ENCODE measurements at places on chromosomes 1 and 21. TPM values are rescaled to one million over a fixed set of nuclear protein-coding genes. Genes with fewer than 3 reads are reported as not detected.

Gene RHD
- not detected for total RNA-seq

Gene GMEB1
- total RNA-seq: 6.9 TPM

Gene LMX1A
- not detected for total RNA-seq

Gene RASSF5
- total RNA-seq: 7.0 TPM

Gene C1orf53
- total RNA-seq: 5.7 TPM

Gene RXFP4
- total RNA-seq: not detected

Gene L1TD1
- total RNA-seq: not detected

Gene PLD5
- total RNA-seq: not detected

Gene LCE2C
- not detected for total RNA-seq

Gene TP73
- not detected for total RNA-seq

DNA sequence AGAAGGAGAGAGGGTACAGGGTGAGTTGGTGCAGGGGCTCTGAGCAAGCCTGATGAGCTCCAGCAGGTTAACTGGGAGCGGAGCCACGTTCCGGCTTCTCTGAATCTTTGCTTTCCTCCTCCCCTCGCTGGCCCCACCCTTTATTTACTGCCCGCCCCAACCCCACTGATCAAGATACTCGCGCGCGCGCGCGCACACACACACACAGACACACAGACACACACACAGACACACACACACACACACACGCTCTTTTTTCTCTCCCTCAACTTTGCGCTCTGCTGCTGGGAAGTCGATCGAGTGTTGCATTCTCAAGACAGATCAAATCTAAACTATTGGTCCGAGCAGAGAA lies at the start of gene GRIK1:
Gene GRIK1 (minus strand): TSS at position 73 of the 352 bp plus-strand sequence.
- no peak for DNase-seq

GRCh38 chr1:110060034-110060661 lies 10.3 kb downstream of the ALX3 start:
- DNase-seq: peak; percentile 53

DNA sequence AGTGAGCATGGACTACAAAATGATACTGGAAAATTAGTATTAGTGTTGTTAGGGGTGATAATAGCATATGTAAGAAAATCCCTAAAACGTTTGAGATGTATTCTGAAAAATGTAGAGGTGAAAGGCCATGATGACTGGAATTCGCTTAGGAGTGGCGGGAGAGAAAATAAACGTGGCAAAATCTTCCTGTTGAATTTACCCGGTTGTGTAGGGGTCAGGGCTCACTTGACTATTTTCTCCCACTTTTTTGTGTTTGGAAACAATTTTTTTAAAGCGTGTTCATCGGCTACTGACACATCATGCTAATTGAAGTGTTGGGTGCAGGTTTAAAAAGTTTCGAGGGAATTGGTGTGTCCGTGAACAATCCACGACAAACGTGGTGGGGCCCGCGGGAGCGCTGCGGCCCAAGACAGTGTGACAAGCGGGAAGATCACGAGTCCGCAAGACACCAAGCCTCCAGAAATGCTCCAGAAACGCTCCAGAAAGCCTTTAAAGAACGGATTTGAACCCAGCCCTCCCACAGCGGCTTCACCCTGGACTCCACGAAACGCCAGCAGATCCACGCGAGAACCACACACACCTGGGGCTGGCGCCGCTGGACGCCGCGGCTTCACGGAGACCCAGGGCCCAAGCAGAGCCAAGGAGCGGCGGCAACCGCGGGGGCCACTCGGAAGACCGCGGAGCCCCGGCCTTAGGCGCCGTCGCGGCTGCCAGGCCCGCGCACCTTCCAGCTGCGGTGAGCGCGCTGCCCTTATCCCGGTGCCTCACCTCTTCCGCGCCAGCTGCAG lies 573 bp downstream of the PSMG1 start:
- DNase-seq: no peak

DNA sequence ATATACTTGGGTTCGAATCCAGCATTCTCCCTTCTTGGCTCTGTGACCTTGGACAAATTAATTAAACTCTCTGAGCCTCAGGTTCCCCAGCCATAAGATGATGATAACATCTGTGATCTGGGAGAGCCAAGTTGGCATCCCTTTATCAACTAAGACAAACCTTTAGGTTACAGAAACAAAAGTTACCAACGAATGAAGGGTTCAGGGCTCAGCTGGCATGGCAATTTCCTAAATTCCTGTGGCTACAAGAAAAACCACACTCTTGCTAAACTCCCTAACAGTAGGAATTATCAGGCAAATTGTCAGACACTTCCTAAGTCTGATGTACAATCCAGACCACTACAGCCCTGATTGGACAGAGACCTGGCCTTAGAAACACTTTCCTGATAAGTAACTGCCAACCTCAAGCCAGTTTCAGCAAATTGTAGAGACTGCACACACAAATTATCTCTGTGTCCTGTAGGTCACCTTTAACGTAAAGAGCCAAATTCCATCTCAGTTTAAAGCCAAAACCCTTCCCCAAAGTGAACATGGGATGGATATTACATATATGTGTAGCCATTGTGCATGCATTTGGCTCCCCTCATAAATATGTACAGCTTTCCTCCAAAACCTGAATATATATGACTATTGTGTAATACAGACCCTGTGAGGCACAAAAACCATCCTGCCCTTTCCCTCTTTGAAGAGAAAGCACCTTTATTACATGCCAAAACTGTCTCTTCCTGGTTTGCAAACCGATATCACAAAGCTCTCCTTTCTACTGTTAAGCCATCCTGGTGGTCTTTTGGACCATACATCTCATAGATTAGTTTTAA lies 39.5 kb upstream of the EDARADD start:
- DNase-seq: no peak

DNA sequence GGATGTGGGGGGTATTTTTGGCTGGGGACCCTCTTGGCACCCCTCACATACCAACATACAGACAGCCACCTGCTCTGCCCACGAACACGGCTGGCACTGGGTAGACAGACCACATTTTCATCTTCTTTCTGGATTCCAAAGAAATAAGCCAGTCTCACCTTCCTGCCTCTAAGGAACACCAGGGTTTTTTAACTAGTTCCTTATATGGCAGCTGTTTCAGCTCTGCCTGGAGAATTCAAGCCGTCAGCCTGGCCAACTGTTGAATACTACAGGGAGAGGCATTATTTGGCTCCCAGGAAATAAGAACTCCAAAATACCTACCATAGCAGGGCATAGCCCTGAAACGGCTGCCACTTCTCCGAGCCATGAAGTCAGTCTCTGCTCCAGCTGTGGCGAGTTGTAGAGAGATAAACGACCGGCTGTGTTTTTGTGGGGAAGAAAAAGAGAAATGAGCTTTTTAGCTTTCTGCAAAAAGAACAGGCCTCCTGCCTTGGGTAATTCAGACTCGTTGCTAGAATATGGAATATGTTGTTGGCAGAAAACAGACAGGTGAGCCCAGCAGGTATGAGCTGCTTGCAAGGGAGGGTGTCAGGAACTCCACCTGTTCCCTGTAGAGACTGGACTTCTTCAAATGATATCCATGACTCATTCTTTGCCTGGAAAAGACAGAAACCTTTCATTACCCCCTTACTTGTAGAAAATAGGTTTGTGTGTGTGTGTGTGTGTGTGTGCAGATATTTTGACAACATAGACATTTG lies 51.8 kb downstream of the MT1HL1 start:
- DNase-seq: no peak

- no peak for DNase-seq
These were observed 292.9 kb downstream of the PLPP3 start for GRCh38 chr1:56286506-56286905.

GRCh38 chr1:25664357-25665199 lies 48.0 kb downstream of the MAN1C1 start:
- no peak for DNase-seq

DNA sequence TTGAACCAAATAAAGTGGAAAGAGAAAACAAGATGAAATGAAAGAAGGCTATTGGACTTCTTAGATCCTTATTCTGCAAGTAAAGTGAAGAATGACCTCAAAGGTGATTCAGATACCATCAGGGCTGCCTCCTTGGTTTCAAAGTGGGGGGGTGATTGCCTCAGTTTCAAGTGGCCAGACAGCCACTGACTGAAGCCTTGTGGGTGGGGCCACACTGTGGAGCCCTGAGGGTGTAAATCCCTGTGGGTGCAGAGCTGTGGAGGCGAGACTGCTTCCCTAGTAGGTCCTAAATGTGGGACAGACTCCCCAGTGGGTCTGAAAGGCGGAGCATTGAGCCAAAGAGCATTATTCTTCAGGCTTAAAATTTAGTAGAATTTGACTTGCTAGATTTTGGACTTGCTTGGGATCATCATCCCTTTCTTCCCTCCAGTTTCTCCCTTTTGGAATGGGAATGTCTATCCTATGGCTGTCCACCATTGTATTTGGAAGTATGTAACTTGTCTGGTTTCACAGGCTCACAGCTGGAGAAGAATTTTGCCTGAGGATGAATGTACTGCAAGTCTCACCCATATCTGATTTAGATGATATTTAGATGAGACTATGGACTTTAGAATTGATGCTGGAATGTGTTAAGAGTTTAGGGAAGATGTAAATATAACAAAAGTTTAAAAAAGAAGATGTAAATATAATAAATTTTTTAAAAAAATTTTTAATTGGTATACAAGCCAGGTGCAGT lies 71.6 kb upstream of the SOX13 start:
- DNase-seq: no peak

GRCh38 chr1:211928290-211928801 lies 97.8 kb upstream of the LPGAT1 start:
- DNase-seq: no peak

GRCh38 chr21:14121719-14122118 lies 89.0 kb downstream of the LIPI start:
- DNase-seq: no peak

GRCh38 chr1:211358685-211359084 lies 32.1 kb downstream of the TRAF5 start:
- DNase-seq: no peak

- no peak for DNase-seq
These were observed 9.1 kb downstream of the LAMC2 start for GRCh38 chr1:183195142-183195574.

- no peak for DNase-seq
These were observed 34.9 kb downstream of the PLXNA2 start for GRCh38 chr1:208209286-208209685.

- DNase-seq: no peak
These were observed 71.3 kb downstream of the OBSCN start for GRCh38 chr1:228279011-228279721.

DNA sequence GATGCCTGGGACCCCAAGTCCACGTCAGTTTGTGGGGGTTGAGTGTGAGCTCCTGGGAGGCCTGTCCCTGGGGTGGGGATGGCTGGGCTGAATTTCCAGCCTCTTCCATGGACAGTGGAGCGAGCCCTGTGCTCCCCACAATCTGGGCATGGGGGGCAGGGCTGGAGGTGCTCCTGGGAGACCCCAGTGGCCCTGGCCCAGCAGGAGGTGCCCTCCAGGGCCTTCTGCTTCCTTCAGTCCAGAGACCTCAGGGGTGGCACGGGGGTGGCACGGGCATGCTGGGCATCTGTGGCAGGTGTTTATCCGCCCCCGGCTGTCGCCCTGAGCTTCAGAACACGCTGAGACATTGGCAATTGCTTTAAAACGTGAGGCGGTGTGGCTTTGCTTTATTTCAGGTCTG lies 40.9 kb downstream of the MORN1 start:
- no peak for DNase-seq

DNA sequence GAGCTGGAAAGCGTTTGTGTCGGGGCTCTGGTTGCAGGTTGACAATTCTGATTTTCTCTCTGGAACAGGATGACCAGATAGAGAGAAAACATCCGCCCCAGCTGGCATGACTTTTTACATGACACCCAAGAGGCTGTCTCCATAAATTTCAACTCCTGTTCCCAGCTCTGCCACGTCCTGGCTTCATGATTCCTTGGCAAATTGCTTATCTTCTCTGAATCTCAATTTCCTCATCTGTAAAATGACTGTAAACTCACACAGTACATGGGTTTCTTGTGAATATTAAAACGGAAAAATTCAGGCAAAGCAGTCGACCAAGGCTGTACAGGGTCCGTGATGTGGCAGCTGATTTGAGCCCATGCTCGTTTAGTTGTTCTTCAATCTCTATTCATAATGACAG lies 572.7 kb downstream of the AJAP1 start:
- DNase-seq: no peak

DNA sequence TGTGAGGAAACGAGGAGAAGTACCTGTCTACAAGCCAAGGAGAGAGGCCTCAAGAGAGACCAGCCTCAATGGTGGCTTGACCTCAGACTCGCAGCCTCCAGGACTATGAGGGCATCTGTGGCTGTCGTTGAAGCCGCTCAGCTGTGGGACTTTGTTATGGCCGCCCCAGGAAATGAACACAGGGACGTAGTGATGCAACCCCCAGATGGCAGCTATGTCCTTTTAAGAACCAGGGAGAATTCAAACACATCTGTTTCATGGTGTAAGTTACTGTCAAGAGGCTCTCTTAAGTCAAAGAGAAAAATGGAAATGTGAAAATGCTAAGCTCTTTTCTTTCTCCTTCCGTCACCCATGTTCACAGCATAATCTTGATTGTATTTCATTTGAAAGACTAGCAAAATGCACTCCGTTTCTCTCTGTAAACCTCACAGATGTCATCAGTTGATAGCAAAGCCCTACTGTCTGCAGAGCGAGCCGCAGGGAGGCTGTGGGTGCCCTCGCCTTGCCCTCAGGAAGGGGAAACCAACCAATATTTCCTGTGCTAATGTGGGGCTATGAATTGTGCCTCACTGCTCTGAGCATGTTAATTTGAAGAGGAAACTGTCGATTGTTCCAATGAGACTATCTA lies 21.3 kb downstream of the UBASH3A start:
- DNase-seq: no peak
